ENCODE measurements at places on chromosomes 3 and 15. TPM values are rescaled to one million over a fixed set of nuclear protein-coding genes. Genes with fewer than 3 reads are reported as not detected.

The COL6A6 gene
- total RNA-seq = not detected

The DPPA2 gene
- total RNA-seq = not detected

- DNase-seq = no peak
Observed at GRCh38 chr15:94366781-94367180, 135.4 kb downstream of the MCTP2 start.

- DNase-seq = no peak
Observed at GRCh38 chr3:197139586-197139985, 110.0 kb upstream of the MELTF start.

DNA sequence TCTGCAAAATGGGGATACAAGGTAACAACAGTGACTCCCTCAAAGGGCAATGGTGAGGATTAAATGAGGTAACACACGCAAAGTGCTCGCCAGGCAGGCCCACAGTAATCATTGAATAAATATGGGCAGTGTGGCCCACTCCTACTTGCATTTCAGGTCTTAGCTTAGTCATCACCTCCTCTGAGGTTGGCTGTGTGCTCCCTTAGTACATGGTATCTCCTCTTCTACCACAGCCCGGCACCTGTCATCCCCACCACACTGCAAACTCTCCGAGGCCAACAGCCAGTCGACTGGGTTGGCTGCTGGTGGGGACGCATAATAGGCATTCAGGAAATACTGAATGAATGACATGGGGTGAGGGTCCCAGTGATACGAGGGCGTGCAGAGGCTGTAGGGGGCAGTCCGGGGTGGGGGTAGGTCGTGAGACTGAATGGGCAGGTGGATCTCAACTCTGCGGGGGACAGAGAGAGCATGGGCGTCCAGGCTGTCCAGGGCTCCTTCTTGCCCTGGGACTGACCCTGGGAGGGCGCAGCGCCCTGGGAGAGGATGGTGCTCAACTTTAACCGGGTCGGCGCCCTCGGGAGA is 375 bp upstream of the MYZAP start:
- peak; percentile 57 for DNase-seq

DNA sequence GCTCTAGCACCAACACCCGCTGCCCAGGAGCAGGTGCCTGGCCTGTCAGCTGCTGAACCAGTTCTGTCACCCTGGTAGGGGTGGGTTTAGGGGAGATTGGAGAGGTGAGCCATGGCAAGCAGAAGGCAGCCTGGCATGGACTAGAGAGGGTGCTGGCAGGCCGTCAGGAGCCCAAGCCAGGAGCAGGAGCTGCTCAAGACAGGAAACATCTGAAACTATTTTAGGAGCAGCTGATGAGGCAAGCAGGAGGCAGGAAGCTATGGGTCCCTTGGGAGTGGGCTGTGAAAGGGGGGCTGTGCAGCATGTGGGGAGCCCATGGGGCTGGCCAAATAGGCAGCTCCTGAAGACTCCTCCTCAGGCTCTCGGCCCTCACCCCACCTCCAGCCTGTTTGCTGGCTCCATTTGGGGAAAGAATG is 2.3 kb downstream of the INKA1 start:
- no peak for DNase-seq

- DNase-seq = no peak
Observed at GRCh38 chr3:101807888-101808287, 28.9 kb downstream of the NXPE3 start.

GRCh38 chr15:47669221-47669620 is 48.1 kb upstream of the SEMA6D start:
- no peak for DNase-seq

DNA sequence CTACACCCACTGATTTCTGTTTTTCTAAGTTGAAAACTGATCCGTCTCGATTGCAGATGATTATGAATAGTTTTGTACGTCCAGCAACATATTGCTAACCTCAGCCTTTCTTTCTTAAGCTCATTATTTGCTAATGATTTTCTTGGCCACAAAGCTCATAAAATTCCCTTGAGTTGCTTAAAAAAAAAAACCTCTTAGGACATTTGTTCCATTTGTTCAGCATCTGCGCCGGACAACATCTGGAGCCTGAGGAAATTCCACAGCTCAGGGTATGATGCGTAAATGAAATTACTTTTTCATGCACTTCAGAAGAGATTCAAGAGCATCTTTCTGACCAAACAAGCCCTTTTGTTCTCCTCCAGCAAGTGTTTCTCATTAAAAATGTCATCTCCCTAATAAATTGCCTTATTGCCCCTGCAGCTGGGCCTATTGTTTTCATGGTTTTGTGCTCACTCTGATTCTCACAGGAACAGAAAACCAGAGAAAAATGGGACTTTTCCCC is 249.1 kb upstream of the MCTP2 start:
- DNase-seq = no peak

DNA sequence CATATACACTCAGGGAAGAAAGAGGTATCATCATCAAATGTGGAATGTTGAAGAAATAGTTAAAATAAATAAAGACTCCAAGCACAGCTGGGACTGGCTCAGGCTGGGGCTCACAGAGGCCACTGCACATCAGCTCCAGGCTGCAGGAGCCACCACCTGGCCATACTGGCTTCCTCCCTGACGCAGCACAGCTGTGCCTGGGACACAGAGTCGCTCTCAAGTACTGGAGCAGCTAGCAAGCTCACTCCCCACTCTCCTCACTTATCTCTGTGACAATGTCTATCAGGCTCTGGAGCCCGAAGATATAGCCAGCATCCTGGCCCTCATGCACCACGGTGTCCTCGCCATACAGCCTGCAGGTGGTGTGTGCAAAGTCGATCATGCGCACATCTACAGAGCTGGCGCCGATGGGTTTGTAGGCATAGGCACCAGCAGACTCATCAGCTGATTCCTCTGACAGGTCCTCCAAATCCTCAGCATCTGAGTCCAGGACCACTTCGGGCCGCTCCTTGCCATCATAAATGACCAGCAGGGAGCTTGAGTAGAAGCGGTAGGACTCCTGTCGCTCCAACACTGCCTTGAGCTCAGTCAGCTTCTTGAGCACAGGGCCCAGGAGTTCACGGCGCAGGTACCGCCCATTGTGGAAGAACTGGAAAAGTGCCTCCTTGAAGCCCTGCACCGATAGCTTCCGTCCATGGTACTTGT is 2.5 kb upstream of the NCKIPSD start:
- DNase-seq = no peak

Data from bronchial epithelial cell (primary cell).